Cardiac fibroblast (primary cell): ENCODE measurements at places on chromosomes 3 and 15.

GRCh38 chr3:119627461-119627860, 29.8 kb downstream of the PLA1A start:
- peak; percentile 46 for DNase-seq

GRCh38 chr3:150180334-150180733, 209.6 kb upstream of the PFN2 start:
- DNase-seq, result peak; percentile 73

DNA sequence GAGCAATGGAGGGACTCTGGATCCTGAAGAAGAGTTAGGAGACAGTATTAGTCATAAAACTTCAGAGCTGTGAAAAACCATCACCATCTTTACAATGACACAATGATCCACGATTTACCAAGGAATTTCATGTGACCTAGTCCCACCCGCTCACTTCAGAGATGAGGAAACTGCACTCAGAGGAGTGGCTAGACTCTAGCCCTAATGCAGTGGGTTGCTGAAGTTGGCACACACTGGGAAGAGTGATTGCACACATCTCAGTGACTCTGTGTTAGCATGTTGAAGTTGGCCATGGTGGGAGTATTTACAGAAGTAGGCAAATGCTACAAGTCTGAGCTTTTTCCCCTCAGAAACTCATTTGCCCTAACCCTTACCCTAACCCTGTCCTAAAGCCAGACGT, 35.2 kb upstream of the SPATA12 start:
- no peak for DNase-seq

GRCh38 chr3:33636125-33636850, 81.8 kb downstream of the CLASP2 start:
- DNase-seq, result peak; percentile 82

- no peak for DNase-seq
These were observed 80.6 kb upstream of the EIF1B start for GRCh38 chr3:40228792-40229350.

- DNase-seq, result no peak
These were observed 332.8 kb downstream of the ULK4 start for GRCh38 chr3:41629072-41629471.

GRCh38 chr3:50430950-50431435, 71.7 kb upstream of the TMEM115 start:
- no peak for DNase-seq

DNA sequence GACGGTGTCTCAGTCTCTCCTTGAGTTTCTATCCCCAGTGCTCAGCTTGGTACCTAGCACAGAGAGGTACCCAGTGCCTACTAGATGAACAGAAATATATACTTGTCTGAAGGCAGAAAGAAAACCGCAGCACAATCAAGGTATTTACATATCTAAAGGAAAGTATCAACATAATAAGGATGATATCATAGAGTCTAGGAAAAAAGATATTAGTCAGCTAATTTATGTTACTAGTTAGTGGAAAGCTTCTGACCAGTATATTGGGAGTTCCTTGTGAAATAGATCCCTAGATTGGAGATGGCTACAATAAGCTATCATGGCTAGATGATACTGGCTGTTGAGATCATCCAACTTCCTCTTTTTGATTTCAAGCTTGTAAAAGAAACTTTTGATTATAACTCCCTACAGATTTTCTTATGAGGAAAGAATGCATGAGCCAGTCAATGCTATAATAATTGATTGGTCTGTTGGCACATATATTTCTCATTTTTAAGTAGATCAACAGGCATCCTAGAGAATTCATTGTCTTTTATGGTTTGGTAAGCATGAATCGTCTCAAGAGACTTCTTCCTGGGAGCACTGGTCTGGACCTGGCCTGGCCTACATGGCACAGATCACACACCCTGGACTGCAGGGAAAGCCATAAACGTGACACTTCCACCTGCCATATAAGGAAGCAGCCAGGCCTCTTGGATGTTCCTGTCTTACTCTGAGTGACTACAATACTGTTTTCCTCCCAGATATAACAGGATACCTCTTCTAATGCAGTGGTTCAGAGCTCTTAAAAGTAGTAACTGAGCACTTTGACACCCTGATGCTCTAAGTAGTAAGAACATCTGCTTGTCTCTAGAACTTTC, 60.7 kb downstream of the IMPG2 start:
- DNase-seq, result no peak

GRCh38 chr3:160695915-160696327, 19.0 kb downstream of the ARL14 start:
- DNase-seq, result no peak

DNA sequence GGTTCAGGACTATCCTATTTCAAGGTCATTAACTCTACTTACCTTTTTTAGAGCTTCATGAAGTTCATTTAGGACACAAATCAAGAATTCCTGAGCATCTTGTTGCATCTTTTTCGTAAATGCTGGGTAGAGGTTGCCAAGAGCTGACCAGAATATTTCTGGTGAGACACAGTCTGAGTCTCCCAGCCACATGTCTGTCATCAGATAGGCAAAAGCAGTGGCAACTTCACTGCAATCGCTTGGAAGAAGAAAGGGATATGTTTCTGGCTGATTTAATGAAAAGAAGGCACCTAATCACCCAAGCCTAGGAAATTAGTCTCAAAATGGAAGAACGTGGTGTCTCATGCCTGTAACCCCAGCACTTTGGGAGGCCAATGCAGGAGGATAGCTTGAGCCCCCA, 2.9 kb downstream of the USP50 start:
- DNase-seq, result peak; percentile 31

DNA sequence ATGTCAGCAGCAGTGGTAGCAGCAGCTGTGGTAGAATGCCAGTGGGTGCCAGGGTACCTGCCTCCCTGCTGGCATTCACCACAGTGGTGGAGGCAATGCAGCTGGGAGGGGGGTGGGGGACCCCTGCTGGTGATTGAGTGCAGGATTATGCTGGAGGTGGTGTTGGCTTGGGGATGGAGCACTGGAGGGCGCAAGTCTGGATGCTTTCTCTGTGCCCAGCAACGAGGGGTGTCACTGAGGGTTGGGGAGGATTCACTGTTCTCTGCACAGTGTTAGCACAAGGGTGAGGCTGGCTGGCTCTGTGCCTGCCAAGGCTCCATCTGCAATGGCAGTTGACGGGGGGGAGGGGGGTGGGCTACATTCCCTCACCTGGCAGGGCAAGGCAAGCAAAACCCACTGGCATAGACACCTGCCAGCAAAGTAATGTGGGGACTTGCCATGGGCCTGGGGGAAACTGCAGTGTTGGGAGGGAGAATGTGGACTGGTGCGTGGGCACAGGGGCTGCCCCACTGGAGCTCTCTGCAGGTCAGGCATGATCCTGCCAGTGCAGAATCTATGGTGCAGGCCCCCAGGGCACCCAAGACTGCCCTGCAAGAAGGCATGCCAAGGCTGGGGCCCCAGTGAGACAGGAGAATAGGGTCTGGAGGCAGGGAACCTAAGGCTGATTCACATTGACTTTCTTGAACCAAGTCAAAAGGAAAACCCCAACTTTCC, 64.3 kb downstream of the MINDY4B start:
- no peak for DNase-seq

DNA sequence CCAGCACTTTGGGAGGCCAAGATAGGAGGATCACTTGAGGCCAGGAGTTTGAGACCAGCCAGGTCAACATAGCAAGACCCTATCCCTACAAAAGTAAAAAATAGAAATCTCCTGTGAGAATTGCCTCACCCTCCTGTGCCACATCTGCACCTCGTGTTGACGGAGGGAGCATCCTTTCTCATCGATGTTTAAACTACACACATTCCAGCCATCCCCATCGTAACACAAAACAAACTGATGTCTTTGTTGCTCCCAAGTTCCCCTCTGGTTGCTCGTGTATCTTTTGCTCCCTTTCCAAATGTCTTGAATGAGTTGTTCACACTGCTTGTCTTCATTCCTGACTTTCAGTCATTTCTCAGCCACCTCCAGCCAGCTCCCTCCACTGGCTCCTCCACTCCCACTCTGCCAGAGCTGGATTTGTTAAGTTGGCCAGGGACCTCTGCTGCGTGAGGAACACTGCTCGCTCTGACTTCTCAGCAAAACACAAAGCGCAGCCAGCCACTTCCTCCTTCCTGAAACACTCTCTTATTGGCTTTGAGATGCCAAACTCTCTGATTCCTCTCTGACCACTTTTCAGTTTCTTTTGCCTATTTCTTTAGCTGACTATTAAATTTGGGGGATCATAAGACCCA, 53.6 kb upstream of the ATP13A3 start:
- DNase-seq, result no peak

- DNase-seq, result peak; percentile 61
These were observed 156.2 kb downstream of the NLGN1 start for GRCh38 chr3:173553635-173554280.

DNA sequence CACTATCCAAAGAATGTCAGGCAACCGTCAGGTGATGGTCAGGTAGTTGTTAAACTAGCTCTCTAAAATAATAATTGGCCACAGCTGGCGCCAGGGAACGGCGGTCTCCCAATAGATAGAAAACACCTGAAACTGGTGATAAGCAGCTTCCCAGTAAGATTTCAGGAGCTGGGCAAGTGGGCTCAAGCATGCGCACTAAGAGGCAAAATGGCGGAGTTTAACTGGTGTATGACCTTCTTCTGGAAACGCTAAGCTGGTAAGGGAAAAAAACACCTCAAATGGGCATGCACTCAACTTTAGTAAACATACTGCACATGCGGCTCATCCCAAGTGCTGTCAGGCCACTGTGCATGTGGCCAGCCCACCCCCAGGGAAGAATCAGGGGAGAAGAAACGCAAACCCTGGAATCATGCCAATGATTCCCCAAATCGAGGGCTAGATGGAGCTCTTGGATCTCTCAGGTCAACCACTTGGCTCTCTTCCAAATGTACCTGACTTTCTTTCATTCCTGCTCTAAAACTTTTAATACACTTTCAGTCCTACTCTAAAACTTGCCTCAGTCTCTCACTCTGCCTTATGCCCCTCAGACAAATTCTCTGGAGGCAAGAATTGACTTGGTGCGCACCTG, 195.0 kb downstream of the ZNF621 start:
- peak; percentile 36 for DNase-seq

- no peak for DNase-seq
These were observed 119.6 kb downstream of the FMN1 start for GRCh38 chr15:33074942-33075341.

DNA sequence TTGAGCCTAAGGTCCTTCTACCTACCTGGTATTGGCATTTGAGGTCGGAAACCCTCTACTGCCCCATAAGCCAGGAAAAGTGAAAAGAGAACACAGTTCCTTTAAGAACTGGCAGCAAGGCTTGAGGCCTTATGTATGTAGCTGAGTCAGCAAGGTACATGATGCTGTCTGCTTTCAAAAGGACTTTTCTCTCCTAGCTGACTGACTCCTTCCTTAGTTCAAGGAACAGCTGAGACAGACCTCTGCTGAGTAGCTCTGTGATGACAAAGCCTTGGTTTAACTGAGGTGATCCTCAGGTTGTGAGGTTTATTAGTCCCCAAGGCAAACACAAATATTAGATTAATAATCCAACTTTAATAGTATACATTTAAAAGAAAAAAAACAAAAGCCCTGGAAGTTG, 45.8 kb downstream of the ADPGK start:
- DNase-seq, result no peak

DNA sequence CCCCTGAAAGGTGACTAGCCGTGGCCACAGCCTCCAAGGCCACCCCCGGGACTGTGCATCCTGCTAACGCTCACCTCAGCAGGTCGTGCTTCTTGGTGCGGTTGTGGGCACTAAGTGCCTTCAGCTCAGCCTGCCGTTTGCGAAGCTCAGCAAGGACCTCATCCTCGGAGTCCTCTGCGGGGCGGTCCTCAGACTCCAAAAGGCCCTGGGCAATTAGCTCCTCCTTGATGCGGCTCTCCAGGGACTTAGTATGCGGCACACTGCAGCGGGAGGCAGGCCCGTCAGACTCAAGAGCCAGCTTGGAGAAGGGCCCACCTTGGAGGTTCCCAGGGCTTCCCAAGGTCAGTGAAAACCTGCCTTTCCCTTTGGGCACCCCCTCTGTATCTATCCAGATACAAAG, 8.3 kb downstream of the TADA3 start:
- no peak for DNase-seq

DNA sequence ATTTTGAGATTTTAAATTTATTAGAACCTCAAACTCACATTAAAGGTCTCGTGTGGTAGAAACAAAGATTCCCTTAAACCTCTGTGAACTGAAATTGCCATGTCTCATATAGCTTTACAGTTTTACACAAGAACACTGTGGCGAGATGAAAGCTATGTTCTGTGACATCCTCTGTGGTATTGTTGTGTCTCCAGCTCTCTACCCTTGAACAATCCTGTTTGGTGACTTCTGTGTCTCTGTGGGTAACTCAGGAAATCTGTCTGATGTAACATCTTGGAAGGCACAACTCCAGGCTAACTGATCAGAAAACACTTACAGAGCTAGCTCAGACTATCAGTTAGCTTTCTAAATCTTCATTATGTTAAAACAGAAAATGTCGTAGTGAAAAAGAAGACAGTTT, 318.8 kb upstream of the GBE1 start:
- DNase-seq, result no peak
